ENCODE measurements at places on chromosomes 12 and 14.

DNA sequence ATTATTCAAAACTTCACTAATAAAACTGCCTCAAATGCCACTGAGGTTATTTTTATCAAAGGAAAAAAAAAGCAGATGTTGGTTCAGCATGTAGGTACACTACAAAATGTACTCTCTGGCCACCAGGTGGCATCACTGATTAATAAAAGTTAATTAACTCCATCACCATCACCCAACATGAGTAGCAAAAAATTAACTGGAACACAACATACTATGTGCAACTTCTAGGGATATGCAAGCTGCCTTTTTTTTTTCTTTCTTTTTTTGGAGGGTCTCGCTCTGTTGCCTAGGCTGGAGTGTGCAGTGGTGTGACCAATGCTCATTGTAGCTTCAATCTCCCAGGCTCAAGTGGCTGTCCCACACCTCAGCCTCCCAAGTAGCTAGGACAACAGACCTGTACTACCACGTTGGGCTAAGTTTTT is 43.8 kb upstream of the NR2C1 start:
- DNase-seq: peak; percentile 73

GRCh38 chr12:30850684-30851083 is 75.9 kb upstream of the TSPAN11 start:
- DNase-seq: no peak

DNA sequence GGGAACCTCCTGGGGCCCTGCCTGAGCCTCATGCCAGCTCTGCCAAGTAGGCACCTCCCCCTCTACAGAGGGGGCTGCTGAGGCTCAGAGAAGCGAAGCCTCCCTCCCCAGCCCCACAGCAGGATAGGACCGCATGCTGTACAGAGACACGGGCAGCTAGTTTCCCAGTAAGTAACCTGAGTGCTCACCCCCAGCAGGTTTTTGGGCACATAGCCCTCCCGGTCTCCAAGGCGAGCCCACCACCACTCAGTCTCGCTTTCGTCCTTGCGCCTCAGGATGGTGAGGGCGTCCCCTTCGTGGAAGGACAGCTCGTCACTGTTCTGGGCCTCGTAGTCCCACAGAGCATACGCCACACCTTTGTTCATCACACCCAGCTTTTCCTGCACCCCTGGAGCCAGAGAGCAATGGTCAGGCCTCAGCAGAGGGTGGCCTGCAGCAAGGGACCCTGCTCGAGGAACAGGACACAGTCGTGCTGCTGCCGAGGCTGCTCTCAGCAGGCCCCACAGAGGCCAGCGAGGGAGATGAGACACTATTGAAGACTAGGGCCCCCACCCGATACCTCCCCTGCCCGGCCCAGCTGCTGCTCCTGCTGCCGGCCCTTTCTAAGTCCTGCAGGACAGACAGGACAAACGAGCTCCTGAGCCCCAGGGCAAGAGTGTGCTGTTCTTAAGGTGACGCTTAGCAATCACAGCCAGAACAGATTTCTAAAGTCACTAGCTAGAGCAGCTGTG is 20.4 kb downstream of the ZFYVE21 start:
- no peak for DNase-seq

- DNase-seq: no peak
These were observed 81.1 kb upstream of the RFLNA start for GRCh38 chr12:124213666-124214347.

- DNase-seq: no peak
These were observed 79.8 kb upstream of the FSCB start for GRCh38 chr14:44586910-44587309.
